ENCODE measurements at places on chromosomes 5 and 9.

DNA sequence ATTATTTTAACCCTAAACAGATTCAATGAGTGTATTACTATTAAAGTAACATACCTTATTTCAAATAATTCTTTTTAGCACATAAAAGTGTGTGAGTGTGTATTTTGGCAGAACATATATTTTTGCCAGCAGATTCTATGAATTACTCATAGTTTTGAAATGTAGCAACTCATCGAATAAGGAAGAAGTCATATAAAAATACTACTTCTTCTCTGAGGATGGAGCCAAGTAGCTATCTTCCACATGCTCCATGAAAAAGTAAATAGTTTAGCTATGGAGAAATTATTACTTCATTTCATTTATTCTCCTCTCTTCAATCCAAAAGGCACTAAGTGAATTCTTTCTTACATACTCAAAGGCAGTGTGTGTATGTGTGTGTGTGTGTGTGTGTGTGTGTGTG lies 1090.4 kb upstream of the CDH6 start:
- no peak for DNase-seq

GRCh38 chr9:124272979-124273378 lies 15.2 kb downstream of the NEK6 start:
- DNase-seq = no peak

GRCh38 chr5:122182491-122182921 lies 53.2 kb downstream of the ZNF474 start:
- DNase-seq = no peak

- no peak for DNase-seq
Observed at GRCh38 chr5:58335518-58335917, 124.4 kb downstream of the PLK2 start.
